ENCODE measurements at places on chromosomes 6 and 20.

- no peak for DNase-seq
Measured at GRCh38 chr20:24935140-24935539, 13.9 kb upstream of the CST7 start.

DNA sequence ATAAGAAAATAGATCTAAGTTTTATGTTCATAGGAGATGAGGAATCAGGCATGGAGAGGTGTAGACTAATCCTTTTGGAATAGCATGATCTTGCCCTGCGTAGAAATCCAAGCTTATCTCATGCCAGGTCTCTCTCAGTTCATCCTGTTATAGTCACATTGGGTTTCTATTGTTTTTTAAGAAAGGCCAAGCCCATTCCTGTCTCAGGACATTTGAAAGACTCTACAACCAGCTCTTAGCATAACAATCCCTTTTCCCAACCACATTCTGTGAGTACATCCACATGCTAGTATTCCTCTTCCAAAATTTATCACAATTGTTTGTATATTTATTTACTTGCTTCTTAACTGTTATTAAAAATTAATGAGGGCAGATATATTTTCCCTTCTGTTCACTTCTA is 130.3 kb downstream of the MMUT start:
- no peak for DNase-seq

- DNase-seq: peak; percentile 35
Measured at GRCh38 chr20:58722877-58723627, 30.5 kb downstream of the NPEPL1 start.

DNA sequence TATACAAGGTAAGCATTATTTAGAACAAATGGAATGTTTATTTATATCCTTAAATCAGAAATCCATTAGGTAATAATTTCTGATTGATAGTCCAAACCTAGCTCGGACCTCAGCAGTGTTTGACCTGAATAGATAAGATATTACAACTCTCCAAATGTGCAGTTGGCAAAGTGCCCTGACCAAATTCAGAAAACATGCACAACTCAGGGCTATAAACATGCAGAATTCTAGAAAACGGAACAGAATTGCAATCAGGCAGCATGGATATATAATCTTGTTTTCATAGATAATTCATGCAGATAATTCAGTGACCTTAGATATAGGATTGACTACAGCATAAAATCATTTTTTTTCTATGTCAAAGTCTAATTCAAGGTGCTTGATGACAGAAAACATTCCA is 626.6 kb upstream of the CITED2 start:
- no peak for DNase-seq

- no peak for DNase-seq
Measured at GRCh38 chr20:50014570-50015562, 32.1 kb downstream of the SNAI1 start.

Measured in Caco-2 (cell line).